ENCODE measurements at places on chromosomes 3 and 15.

GRCh38 chr3:186823386-186823785 lies 17.1 kb upstream of the RFC4 start:
- no peak for DNase-seq

GRCh38 chr3:133368371-133369067 lies 31.3 kb upstream of the BFSP2 start:
- DNase-seq: no peak

GRCh38 chr3:50930371-50931208 lies 255.9 kb downstream of the DOCK3 start:
- DNase-seq: no peak

- no peak for DNase-seq
These were observed 681 bp downstream of the PIK3CB start for GRCh38 chr3:138833899-138834595.

DNA sequence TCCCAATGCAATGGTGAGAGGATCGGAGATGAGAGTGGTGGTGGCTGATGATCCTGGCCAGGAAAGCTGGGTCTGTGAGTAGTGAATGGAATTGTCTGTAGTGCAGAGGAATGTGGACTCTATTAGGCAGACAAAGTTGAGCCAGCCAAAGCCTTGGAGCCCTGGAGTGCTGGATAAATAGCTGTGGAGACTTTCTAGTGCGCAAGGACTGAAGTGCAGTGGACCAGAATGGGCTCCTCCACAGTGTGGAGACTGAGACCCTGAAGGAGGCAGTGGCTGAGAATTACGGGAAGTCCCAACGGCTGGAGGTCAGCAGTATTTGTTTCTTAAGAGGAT lies 874 bp downstream of the ZNF662 start:
- DNase-seq: no peak

DNA sequence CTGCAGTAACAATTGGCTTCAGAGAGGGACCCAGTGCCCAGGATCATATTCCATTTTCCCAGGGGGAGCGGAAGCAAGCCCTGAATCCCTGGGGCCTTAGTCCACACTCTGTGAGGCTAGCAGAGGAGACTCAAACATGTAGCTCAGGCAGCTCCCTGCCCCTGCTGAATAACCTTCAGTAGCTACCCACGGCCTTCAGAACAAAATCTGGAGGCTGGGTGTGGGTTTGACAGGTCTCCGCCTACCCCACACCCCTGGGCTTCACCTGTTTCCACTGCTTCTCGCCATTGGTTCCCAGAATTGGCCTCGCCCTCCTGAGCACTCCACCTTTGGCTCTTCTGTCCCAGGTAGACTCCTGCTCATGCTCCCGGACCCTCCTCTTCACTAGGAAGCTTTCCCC lies 93.6 kb upstream of the ATP2B2 start:
- peak; percentile 34 for DNase-seq

- no peak for DNase-seq
These were observed 122.3 kb upstream of the PTPRG start for GRCh38 chr3:61439122-61439458.

DNA sequence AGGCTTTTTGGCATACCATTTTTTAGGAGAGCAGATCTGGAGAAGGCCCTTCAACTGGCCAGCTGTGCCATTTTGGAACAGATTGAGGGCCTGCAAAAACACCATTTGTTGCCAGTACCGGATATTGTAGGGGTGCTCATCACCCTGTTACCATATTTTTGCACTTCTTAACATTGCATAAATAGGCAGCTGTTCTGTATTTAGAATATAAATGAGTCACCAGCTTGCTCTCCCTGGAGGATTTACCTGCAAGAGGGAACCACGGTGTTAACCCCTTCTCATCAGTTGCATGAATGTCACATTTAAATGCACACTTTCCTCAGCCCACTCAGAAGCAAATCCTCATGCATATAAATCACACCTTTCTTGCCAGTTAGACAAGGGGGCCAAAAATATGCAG lies 435.6 kb downstream of the ROBO2 start:
- no peak for DNase-seq
